ENCODE measurements at places on chromosomes 6 and 20. TPM values are rescaled to one million over a fixed set of nuclear protein-coding genes. Genes with fewer than 3 reads are reported as not detected.

SLC16A10 gene
- 0.18 TPM for total RNA-seq

ZC2HC1B gene
- not detected for total RNA-seq

RIPOR3 gene
- 92.5 TPM for total RNA-seq

- DNase-seq, result no peak
Observed at GRCh38 chr6:152170702-152171667, 363.5 kb downstream of the ESR1 start.

- no peak for DNase-seq
Observed at GRCh38 chr6:1885576-1886011, 275.9 kb downstream of the FOXC1 start.

GRCh38 chr6:46867411-46867810, 54.3 kb downstream of the ADGRF5 start:
- DNase-seq, result no peak

DNA sequence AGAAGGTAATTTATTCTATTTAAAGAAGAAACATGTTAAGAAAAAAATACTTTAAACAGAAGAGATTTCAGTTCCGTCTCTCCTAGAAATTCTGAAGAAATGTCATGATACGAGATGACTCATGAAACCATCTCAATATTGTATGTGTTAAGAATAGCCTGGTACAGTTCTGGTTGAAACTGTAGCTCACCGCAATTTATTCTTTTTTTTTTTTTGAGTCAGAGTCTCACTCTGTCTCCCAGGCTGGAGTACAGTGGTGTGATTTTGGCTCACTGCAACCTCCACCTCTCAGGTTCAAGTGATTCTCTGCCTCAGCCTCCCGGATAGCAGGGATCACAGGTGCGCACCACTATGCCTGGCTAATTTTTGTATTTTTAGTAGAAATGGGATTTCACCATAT, 103.3 kb downstream of the ARHGAP18 start:
- no peak for DNase-seq

GRCh38 chr6:148565930-148566663, 180.7 kb upstream of the UST start:
- no peak for DNase-seq

GRCh38 chr20:47352332-47353238, 3.9 kb downstream of the ZMYND8 start:
- no peak for DNase-seq
